ENCODE measurements at places on chromosomes 11 and 22. TPM values are rescaled to one million over a fixed set of nuclear protein-coding genes. Genes with fewer than 3 reads are reported as not detected.

The LRRC74B gene
- total RNA-seq: not detected

The MCM5 gene
- total RNA-seq: 103 TPM

The SYT7 gene
- 1.0 TPM for total RNA-seq

The RIMBP3B gene
- 0.25 TPM for total RNA-seq

The OR5P2 gene
- total RNA-seq: not detected

The SAA4 gene
- total RNA-seq: not detected

The CHADL gene
- total RNA-seq: not detected

The MUC5AC gene
- 2.9 TPM for total RNA-seq

The TRPM5 gene
- total RNA-seq: not detected

The TH gene
- total RNA-seq: not detected

The CSRP3 gene
- total RNA-seq: not detected
